ENCODE measurements at places on chromosomes 3 and 15.

GRCh38 chr15:60471314-60471713, 7.6 kb downstream of the ICE2 start:
- no peak for DNase-seq

DNA sequence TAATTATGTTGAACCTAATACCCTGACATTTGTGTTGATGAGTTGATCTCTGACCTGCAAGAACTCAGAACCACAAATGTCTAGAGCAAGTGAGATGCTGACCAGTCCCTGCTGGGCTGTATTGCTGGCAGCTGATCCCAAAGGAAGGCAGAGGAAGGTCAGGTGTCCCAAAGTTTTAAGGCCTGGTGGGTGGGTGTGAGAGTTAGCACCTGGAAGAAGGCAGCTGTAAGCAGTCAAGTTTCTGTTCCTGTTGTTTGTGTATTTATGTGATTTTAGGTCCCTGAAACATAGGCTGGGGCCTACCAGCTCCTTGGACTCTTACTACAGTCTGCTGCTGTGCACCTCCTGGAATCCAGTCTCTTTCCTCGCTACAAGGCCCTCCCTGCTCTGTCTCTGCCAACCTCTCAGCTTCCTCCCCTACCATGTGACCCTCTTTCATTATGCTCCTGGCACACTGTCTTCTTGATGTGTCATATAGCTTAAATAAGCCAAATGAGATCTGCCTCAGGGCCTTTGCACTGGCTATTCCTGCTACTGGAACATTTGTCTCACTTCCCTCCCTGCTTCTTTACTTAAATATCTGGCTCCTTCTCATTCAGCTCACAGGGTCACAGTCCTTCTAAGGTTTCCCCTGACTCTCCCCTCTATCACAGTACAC, 31.0 kb upstream of the ATOSA start:
- no peak for DNase-seq

DNA sequence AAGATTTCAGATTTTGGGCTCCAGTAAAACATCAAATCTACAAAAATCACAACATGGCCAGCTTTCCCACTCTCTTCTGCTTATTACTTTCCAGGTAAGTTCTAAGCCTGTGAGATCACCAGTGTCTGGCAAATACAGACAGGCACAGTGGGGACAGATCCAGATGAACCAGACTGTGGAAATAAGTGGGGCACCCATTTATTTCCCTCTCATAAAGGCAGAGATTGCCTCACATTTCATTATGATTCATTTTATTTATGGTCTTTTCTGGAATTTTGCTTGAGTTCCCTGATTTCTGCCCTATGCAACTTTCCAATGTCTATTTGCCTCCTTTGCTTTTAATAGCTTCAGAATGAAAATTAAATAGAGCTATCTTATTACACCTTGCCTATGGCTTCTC, 66.8 kb downstream of the GREM1 start:
- DNase-seq = no peak

GRCh38 chr3:129778871-129779270, 114.6 kb downstream of the TMCC1 start:
- DNase-seq = no peak

GRCh38 chr3:183587336-183587735, 31.8 kb upstream of the KLHL6 start:
- DNase-seq = no peak

DNA sequence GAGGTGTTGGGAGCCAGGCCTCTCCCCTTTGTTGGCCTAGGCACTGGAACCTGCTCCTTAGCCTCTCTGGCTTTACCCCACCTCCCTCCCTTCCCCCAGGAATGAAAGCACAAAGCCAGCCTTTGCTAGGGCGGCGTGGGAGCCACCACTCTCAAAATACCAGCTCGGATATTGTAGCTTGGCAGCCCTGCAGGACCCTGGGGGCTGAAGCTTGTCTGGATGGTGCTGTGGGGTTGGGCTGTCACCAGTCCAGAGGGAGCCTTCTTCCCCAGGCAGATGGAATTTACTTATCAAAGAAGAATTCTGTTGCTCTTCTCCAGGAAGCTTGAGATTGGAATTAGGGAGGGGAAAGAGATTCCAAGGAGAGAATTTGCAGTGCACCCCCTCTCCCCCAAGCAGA, 14.9 kb upstream of the GRM2 start:
- no peak for DNase-seq

GRCh38 chr15:49064281-49064653, 18.0 kb upstream of the SECISBP2L start:
- DNase-seq = no peak

DNA sequence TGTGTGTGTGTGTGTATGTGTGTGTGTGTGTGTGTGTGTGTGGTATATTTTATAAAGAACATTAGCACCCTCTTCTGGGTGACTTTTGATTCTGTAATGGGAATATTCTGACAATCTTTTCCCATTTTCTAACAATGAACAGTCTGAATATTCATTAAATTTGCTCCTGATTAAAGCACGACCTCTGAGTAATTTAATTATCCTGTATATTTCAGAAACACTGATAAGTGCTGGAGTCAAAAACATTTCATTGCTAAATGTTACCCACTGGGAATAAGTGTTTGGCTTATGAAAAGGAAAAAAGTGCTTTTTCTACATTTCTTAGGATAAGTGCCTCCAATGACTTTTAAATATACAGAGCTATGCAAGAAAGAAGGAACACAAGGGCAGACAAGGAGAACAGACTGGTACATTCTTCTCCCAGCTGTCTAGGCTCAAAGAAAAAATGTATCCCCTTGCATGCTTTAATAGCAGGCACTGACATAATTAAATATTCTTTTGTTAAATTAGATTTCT, 32.3 kb upstream of the SYNPR start:
- no peak for DNase-seq

DNA sequence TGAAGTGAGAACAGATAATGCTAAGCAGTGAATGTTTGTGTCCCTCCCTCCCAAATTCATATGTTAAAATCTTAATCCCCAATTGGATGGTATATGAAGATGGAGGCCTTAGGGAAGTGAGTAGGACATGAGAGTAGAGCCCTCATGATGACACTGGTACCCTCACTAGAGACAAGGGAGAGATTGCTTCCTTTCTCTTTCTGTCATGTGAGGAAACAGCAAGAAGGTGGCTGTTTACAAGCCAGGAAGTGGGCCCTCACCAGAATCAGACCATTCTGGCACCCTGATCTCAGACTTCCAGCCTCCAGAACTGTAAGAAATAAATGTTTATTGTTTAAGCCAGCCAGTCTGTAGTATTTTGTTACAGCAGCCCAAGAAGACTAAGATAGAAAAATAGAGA, 209.5 kb downstream of the SATB1 start:
- DNase-seq = no peak

GRCh38 chr15:25931851-25932250, 68.7 kb upstream of the ATP10A start:
- DNase-seq = no peak
